ENCODE measurements at places on chromosomes 6 and 20. TPM values are rescaled to one million over a fixed set of nuclear protein-coding genes. Genes with fewer than 3 reads are reported as not detected.

PRSS35 gene
- total RNA-seq: not detected

PROKR2 gene
- total RNA-seq: not detected

POU5F1 gene
- not detected for total RNA-seq

PBOV1 gene
- not detected for total RNA-seq

MEI4 gene
- not detected for total RNA-seq

SLC35F1 gene
- total RNA-seq: not detected

SPAG4 gene
- total RNA-seq: 3.2 TPM

CABLES2 gene
- total RNA-seq: 11.7 TPM

ENPP1 gene
- not detected for total RNA-seq

PTPN1 gene
- 75.0 TPM for total RNA-seq

DEFB124 gene
- total RNA-seq: not detected

SMLR1 gene
- total RNA-seq: not detected
